Erythroblast (primary cell): ENCODE measurements at places on chromosomes 1 and 21.

DNA sequence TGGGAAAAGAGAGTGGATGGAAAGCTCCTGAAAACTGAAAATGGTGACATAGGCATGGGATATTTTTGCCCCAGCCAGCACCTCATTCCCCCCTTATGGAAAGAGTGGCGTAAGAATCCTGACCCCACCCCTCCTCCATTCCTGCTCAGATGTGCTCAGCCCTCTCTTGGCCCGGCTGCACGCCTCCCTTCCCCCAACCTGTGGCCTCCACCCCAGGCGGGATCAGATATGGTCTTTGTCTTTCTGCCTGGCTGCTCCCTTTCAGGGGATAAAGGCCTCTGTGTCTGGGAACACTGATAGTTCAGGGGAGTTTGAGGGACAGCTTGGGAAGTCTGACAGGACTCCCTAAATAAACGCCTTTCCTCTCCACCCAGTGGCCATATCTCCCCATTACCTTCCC is 49.8 kb downstream of the KIRREL1 start:
- peak; percentile 9 for DNase-seq

- no peak for DNase-seq
Observed at GRCh38 chr21:45269861-45270260, 17.8 kb downstream of the POFUT2 start.

DNA sequence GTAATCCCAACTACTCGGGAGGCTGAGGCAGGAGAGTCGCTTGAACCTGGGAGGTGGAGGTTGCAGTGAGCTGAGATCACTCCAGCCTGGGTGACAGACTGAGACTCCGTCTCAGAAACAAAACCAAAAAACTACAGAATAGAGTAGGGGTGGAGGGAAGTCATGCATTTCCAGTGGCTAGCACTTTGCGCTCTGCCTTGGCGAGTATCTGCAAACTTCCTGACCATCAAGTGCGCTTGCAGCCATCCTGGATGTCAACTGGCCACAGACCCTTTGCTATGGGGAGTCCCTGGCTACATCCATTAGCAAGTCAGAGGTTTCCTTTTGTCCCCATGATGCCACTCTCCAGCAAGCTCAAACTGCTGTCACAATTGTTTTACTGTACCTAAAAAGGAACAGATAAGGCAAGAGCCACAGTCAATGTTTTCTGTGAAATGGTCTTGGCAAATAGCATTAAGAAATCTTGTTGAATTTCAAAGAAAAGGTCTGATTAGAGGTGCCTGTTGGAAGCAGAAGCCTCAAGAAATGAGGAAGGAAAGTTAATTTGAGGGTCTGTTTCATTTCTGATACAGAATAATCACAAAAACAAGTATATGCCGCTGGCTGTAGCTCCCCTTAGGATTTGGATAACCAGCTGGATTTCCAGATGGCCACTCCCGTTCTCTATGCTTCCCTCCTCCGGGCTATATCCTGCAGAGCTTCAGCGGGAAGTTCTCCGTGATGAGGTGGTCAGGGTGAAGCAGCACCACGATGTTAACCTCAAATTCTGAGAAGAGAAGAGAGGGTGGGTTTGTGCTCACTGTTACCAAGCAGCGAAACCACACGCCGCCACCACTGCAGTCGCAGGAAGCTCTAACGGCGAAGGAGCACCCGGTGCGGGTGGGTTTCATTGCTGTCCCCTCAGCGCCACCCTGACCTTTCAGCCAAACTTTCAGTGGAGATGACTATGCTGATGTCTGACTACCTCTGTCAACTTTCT is 42.0 kb downstream of the VPS26C start:
- DNase-seq = no peak

- no peak for DNase-seq
Observed at GRCh38 chr1:112144733-112145426, 155.4 kb upstream of the KCND3 start.

- no peak for DNase-seq
Observed at GRCh38 chr1:114803001-114803400, 22.5 kb upstream of the SIKE1 start.

GRCh38 chr1:180997843-180998504 is 24.7 kb downstream of the STX6 start:
- DNase-seq = no peak

DNA sequence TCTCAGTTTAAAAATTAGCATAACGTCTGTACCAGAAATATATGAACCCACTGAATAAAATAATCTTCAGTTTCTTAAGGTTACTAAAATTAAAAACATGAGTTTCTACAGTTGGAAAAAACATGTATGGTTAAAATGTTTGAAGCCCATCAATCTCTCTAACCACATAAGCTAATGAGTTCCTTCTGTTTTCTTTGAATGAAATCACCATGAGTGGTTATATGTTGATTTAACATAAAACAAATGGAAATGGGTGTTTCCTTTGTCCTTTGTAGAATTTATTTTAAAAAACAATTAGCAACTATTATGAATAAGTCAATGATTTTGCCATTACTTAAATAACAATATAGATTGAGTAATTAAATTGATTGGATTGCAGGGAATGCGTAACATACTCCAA is 3.0 kb upstream of the ADGRL2 start:
- DNase-seq = no peak

DNA sequence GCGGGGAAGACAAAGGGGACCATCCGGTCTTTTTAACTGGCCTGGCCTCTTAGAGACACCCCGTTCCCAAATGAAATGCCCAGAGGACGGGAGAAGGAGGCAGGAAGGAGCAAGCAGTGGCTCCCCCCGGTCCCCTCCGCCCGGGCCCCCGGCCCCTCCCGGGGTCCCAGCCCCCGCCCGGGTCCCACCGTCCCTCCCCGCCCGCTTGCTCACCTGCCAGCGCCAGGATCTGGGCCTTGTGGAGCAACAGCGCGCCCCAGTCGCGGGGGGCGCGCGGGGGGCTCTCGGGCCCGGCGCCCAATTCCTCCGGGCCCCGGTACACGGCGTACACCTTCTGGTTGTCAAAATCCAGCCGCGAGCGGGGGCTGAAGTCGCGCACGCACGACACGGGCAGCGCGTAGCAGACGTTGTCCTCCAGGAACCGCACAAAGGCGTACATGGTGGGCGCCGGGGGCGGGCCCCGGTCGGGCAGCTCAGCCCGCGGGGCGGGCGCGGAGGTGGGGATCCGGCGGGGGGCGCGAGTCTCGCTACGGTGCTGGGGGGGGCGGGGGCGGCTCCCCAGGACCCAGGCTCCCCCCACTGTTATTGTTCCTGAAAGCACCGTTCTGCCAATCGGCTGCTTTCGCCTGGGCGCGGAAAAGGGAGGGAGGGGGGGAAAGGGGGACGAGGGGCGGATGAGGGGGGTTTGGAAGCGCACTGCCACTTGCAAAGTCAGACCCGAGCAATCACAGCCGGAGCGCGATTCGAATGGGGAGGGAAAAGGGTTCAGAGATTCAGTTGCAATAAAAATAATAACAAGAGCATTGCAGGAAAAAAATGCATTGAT is at the start of gene BEND5:
BEND5 (minus strand) TSS at position 499 of the 826 bp plus-strand sequence; CDS start at position 439, 60 bp downstream.
- DNase-seq = no peak

GRCh38 chr21:34952701-34953100 is 96.4 kb downstream of the RUNX1 start:
- no peak for DNase-seq

- DNase-seq = no peak
Observed at GRCh38 chr1:19457607-19458006, 27.7 kb downstream of the CAPZB start.

DNA sequence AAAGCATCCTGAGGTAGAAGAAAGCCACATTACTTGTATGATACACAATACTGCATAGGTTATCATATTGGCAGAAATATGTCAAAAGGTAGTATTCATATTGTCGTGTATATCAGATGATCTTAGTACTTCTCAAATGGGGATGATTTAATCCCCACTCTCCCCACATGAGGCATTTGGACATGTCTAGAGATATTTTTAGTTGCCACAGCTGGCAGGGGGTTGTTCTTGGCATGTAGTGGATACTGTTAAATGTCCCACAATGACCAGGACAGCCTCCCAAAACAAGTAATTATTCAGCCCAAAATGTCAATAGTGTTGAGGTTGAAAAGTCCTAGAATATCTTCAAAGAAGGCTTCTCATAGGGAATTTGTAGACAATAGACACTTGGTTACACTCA is 162.8 kb downstream of the NEGR1 start:
- DNase-seq = no peak

DNA sequence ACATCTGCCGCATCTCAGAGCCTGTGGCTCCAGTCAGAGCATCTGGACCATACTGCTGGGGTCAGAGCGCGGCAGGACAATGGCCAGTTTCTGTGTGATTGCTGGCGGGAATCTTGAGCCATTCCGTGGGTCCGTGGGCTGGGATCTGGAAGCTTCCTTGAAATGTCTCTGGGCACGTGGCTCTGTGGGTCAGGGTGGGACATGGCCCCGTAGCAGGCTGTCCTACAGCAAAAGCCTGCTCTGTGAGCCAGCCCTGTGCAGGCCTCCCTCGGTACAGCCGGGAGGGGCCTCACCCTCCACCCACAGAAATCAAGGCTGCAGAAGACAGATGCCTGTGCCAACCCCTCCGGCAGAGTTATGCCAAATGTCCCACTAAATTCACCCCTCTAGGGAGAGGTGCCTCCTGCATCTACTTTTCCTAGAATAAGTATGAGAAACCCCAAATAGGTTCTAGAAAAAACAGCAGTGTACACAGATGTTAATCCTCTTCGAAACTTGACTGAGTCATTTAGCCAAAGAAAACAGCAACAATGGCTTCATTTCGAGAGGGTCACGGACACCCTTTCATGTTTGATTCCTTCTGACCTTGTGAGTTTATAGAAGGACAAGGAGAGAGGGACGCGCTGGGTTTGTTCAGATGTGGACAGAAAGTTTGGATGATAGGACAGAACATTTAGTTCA is 27.8 kb downstream of the COL18A1 start:
- no peak for DNase-seq

- no peak for DNase-seq
Observed at GRCh38 chr1:5936621-5937372, 55.4 kb downstream of the NPHP4 start.

DNA sequence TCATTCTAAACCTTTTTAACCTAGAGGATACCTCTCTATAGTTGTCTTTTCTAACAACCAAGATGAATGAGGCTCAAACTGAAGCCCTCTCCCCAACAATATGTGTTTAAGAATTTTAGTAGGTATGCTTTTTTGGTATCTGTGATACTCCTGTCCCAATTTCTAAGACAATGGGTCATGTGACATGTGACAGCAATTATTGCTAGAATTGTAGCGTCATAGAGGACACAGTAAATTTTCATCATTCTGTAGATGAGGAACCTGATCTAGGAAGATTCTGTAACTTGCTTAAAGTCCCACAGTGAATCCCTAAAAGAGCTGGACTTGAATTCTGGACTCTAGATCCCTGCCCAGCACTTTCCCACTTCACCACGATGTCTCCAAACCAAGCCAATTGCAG is 11.6 kb upstream of the CASQ1 start:
- no peak for DNase-seq

- DNase-seq = no peak
Observed at GRCh38 chr21:39000496-39000895, 182.8 kb downstream of the PSMG1 start.

DNA sequence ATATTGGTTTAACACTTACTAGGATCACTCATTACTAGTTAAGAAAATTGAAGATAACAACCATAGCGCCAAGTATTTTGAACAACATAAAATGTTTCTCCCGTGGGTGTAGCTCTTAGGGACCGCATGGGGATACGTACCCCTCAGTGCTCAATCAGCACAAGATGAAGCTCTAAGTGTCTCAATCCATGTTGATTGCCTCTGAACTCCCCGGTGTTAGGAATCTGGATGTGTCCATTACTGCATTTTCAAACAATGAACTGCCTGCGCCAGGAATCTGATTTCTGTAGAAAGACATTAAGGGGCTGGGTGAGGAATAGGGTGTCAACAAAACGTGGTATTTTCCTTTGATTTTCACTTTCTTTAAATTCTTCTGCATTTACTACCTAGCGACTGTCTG is 100.2 kb downstream of the LMO4 start:
- DNase-seq = no peak

DNA sequence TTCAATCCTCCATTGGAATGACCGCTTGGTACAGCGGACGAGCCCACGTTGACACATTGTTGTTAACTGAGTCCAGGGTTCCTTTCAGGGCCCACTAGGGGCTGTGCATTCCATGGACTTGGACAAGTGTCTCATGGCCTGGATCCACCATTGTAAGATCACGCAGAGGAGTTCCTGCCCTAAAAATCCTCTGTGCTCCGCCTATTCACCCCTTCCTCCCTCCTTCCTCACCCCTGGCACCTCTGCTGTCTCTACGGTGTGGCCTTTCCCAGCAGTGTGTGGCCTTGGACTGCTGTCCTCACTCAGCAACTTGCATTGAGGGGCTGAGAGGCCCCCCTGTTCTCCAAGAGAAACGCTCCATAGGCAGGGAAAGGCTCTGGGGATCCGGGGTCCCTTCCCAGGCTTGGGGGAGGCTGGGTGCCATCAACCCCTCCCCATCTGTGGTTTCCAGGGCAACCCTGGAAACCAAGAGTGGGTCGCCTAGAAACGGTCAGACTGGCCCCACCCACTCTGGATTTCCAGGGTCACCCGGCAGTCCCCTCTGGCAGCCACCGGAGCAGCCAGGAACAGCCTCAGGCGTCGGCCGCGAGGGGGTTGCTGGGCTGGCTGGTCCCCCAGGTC is 50.9 kb downstream of the MEGF6 start:
- DNase-seq = no peak

DNA sequence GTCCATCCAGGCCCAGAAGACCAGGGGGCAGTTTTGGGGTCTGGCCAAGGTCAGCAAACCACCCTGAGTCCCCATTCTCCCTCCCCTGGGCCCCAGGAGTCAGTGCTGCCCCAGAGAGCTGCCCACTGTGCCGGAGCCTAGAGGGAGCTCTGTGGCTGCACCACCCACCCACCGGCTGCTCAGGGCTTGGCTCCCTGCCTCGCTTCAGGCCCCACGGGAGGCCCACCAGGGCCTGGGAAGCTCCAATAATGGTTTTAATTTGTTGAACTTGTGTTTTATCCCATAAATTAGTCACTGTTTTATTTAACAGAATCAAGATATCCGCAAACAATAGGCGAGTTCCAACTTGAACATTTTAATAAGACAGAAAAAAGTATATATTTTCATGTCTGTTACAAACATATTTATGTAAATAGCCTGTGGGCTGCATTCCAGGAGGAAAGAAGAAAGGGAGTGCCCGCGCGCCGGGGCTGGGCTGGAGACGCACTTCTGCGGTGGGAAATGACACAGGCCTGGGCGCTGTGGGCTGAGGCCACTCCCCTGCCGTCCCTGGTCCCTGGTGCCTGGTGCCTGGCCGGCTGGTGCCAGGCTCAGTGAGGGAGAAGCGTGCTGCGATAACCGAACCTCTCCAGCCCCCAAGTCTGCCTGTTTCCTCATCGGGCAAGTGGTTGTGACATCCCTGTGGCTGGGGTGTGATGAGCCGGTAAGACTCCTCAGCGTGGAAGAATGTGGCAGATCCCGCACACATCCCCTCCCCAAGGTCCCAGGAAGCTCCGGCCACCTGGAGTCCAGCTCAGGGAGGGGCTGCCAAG is 160.5 kb downstream of the PEX14 start:
- no peak for DNase-seq

DNA sequence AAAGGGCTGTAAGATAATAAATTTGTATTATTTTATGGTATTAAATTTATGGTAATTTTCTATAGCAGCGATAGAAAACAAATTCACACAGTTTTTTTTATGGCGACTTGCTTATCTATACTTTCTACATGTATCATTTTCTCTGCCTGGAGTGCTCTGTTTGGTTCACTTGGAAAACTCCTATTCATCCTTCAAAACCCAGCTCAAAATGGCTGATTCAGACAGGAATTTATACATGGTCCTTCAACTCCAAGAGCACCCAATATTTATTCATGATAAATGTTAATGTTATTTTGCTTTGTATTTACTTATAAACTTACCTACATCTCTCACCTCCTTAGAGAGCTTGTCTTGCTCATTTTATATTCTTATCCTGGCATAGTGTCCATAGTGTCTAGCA is 55.6 kb upstream of the SSX2IP start:
- no peak for DNase-seq

- peak; percentile 4 for DNase-seq
Observed at GRCh38 chr1:63868268-63868781, 94.5 kb downstream of the ROR1 start.
